ENCODE measurements at places on chromosomes 1 and 21. TPM values are rescaled to one million over a fixed set of nuclear protein-coding genes. Genes with fewer than 3 reads are reported as not detected.

Gene CALML6
- polyA plus RNA-seq, result 0.95 TPM

Gene ITLN1
- not detected for polyA plus RNA-seq

Gene SH2D5
- polyA plus RNA-seq, result 8.7 TPM

Gene MYBPHL
- polyA plus RNA-seq, result 0.68 TPM

Gene FCMR
- polyA plus RNA-seq, result 1.9 TPM

Gene TBX19
- polyA plus RNA-seq, result 1.3 TPM

Gene CD53
- 23.3 TPM for polyA plus RNA-seq

Gene ELAPOR1
- 6.6 TPM for polyA plus RNA-seq

Gene HSF2BP
- 1.5 TPM for polyA plus RNA-seq

Gene GJA9
- polyA plus RNA-seq, result 0.16 TPM

Gene NOTCH2
- 52.0 TPM for polyA plus RNA-seq

Gene VHLL
- polyA plus RNA-seq, result 0.32 TPM

Gene ANGPTL1
- 4.9 TPM for polyA plus RNA-seq

Gene OR10J1
- polyA plus RNA-seq, result 0.06 TPM

Gene TMEM269
- 1.3 TPM for polyA plus RNA-seq

Gene TNFSF4
- 1.2 TPM for polyA plus RNA-seq

Gene CTTNBP2NL
- 25.8 TPM for polyA plus RNA-seq

Gene LRRC53
- 0.06 TPM for polyA plus RNA-seq

Gene FMO2
- 5.1 TPM for polyA plus RNA-seq

Gene IRF6
- polyA plus RNA-seq, result 1.2 TPM

Gene TACSTD2
- polyA plus RNA-seq, result 0.47 TPM

Gene TCEA3
- 9.1 TPM for polyA plus RNA-seq

Gene KRTAP19-3
- polyA plus RNA-seq, result not detected

Gene CFHR1
- 6.1 TPM for polyA plus RNA-seq

Data from spinal cord (tissue), 10 donors.